ENCODE measurements at places on chromosomes 4 and X.
A peak's percentile ranks its signal among the peaks of the same experiment; 100 is the strongest.

GRCh38 chrX:124910611-124911010 is 409.1 kb upstream of the TEX13C start:
- DNase-seq, result no peak

DNA sequence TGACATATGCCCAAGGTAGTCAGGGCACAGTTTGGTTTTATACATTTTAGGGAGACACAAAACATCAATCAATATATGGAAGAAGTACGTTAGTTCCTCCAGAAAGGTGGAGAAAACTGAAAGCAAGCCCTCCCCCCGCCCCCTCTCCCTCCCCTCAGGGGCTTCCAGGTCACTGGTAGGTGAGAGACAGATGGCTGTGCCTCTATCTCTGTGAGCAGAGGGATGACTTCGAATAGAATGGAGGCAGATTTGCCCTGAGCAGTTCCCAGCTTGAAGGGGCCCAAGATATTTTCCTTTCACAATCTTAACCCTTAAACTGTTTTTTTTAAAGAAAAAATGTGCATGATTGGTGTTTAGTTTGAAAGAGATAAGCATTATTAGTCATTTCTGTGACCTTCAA is 114.0 kb downstream of the PCDH10 start:
- no peak for DNase-seq

DNA sequence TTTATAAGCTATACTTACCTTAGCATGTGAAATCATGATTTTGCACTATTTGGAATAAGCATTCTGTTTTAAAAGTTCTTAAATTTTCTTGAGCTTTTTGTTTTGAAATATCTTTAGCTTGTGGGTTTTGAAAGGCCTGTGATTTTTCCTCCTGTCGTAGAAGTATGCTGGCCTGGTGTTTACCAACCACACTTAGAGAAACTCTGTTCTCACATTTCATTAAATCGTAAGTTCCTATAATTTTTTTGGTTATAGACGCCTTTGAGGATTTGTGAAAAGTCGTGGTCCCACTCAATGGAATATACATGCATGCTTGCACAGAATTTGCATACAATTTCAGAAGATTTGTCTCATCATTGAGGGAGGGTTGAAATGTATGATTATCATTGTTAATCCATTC is 63.6 kb downstream of the PDLIM5 start:
- no peak for DNase-seq

GRCh38 chr4:103443324-103443723 is 245.2 kb upstream of the CENPE start:
- no peak for DNase-seq

GRCh38 chr4:113468165-113469022 is 293.1 kb downstream of the CAMK2D start:
- peak; percentile 93 for DNase-seq

GRCh38 chr4:147674496-147674895 is 9.5 kb downstream of the PRMT9 start:
- no peak for DNase-seq

- DNase-seq, result no peak
These were observed 338.3 kb downstream of the STIM2 start for GRCh38 chr4:27198971-27199370.

DNA sequence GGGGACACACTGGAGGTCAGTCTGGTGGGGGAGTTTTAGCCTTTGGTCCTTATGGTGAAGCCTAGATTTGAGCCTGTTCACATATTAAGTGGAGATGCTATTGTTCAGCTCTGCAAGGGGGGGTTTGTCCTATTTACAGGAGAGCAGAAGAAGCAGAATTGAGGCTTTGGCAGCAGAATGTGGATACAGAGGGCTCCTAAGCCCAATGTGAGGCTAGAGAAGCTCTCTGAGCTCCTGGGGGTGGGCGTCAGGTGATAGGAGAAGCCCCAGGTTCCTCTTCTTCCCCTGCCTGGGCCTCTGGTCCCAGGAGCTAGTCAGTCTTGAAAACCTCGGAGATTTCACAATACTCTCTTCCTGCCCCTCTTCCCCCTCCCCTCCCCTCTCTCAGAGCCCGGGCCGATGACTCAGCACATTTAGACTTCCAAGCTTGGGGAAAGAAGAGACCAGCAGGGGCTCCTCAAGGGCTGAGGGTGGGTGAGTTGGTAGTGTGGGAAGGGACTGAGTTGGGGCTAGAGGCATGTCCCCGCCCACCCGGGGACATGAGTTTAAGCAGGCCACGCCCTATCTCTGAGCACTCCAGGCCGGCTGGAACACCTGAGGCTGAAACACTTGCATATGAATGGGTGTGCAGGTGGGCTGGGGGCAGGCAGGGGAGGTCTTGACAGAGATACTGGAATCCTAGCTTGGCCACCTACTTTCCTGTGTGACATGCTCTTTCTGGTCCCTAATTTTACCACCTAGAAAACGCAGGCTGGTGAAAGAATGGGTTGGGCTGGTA is 3.4 kb downstream of the TFE3 start:
- peak; percentile 84 for DNase-seq

GRCh38 chr4:2406406-2406805 is 12.0 kb downstream of the ZFYVE28 start:
- DNase-seq, result no peak

GRCh38 chr4:103449296-103450023 is 251.3 kb upstream of the CENPE start:
- no peak for DNase-seq

DNA sequence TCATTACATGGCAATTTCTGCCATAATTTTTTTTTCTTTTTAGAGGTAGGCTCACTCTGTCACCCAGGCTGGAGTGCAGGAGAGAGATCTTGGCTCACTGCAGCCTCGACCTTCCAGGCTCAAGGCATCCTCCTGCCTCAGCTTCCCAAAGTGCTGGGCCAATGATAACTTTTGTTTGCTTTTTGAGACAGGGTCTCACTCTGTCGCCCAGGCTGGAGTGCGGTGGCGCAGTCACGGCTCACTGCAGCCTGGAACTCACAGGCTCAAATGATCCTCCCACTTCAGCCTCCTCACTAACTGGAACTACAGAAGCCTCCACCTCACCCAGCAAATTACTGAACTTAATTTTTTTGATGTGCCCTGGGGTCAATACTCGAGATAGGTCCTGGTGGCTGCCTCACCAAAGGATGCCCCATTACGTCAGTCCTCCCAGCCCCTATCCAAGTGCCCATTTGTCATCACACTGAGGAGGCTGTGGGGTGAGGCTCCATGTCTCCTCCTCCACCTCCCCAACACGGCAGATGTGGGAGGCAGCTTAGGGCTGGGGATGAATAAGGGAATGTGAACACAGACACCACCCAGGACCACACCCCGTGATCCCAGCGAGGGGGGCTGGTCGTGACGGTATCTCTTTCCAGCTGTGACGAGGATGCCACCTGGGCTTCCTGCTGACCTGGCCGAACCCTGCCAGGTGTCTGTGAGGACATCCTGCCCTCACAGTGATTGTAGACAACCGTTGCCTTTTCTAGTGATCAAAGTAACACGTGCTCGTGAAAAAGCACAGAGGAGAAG is 12.4 kb upstream of the NKX1-1 start:
- no peak for DNase-seq

- no peak for DNase-seq
These were observed 646 bp upstream of the FAM3A start for GRCh38 chrX:154516656-154517100.

- DNase-seq, result no peak
These were observed 868.0 kb downstream of the FAT4 start for GRCh38 chr4:126182786-126183185.

DNA sequence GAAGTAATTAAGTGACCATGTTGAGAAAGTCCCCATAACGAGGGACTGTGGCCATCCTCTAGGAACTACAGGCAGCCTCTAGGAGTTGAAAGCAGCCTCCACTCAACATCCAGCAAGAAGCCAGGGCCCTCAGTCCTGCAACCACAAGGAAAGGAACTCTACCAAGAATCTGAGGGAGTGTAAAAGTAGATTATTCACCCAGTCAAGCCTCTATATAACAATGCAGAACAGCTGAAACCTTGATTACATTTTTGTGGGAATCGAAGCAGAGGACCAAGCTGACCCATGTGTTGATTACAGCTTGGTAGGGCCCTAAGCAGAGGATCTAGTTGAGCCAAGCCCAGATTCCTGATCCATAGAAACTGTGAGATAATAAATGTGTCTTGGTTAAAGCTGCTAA is 17.1 kb downstream of the RPS6KA6 start:
- DNase-seq, result no peak

DNA sequence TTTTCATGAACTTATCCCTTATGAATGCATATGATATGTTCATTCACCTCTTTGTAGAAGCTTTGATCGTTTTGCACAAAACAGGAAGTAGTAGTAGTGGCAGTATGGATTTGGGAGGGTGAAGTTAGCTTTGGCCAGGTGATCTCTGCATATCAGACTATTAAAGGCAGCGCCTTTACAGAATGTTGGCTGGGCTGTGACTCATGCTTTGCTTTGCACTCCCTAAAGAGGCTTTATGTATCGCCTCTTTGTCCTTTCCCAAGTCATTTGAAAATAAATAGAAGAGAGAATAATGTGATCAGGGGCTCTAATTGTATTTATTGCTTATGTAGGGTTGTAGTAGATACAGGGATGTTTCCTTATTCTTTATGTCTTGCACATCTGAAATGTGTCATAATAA is 50.4 kb downstream of the SHROOM3 start:
- no peak for DNase-seq

- DNase-seq, result peak; percentile 100
These were observed 475.7 kb upstream of the SLIT2 start for GRCh38 chr4:19776021-19776459.

DNA sequence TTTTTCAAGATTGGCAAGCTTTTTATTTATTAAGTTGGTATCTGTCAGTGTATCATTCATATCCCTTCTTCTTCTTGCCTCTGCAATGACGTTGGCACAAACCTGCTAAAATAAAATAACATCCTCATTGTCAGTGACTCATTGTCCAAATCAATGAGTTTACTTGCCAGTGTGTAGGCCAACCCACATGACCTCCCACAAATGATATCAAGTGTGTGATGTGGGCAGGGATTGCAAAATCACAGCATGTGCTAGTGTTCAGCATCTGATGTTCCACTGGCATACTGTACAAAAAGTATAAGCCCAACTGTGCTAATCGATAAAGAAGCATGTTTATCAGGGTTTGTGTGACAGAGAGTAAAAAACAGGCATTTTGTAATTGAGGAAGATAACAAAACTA is 25.5 kb downstream of the GPAT3 start:
- DNase-seq, result peak; percentile 50
